ENCODE measurements at places on chromosomes 1 and 21.
A peak's percentile ranks its signal among the peaks of the same experiment; 100 is the strongest.

GRCh38 chr1:23548704-23549143 lies 10.6 kb downstream of the ID3 start:
- DNase-seq, result no peak

DNA sequence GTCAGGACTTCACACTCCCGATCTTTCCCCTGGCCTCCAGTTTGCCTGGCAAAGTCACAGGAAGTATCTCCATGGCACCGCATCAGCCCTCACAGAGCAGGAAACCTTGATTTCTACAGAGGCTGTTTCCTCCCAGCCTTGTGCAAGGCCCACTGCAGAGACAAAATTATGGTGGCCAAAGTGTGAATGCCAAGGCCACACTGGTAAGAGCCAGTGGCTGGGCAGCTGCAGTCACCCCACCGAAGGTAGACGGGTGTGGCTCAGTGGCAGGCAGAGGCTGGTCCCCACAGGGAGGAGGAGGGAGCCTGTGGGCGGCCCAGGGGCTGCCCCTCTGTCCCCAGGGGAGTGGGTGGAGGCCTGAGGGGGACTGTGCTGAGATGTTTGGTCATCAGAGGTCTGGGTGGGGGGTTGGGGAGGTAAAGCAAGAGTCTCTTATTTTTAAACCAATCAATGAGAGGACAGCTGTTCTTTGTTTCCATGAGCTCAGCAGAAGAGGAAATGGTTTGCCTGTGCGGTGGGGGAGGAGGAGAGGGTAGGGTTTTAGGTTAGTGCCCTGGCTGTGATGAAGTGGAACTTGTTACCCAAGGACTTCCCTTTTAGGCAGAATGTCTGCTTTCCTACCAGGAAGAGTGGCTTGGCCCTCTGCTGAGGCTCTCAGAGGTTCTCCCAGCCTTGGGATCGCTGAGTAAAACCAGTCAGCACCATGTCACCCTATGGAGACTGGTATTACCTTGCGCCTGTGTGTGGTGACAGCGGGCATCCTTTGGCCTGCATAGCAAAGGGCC lies 18.0 kb upstream of the BTG2 start:
- DNase-seq, result no peak

GRCh38 chr21:27647401-27647800 lies 680.5 kb upstream of the ADAMTS5 start:
- DNase-seq, result no peak

DNA sequence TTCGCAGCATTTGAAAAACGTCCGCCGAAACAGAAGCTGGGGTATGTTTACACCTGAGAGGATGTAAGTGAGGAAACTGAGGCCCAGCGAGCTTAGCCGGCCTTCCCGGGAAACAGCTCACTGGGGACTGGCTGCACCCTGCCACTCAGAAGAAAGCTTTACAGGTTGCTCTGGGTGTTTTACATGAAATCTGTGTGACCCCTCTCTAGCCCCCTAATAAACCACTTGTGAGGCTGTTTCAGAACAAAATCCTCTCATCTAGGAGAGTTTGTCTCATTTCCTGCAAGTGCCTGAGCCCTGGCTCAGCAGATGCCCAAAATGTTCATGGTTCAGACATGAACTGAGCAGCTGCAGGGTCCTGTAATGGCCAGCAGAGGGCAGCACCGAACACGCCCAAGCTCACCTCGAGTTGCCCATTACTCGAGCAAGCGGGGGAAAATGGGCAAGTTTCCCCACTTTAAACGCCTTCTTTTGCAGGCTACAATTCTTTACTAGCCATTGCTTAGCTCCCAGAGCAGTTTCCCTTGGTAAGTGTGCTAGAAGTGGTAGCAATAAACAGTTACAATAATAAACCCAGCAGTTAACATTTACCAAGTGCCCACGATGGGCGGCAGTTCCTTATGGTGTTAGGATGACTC lies 76.4 kb downstream of the FHAD1 start:
- peak; percentile 53 for DNase-seq

DNA sequence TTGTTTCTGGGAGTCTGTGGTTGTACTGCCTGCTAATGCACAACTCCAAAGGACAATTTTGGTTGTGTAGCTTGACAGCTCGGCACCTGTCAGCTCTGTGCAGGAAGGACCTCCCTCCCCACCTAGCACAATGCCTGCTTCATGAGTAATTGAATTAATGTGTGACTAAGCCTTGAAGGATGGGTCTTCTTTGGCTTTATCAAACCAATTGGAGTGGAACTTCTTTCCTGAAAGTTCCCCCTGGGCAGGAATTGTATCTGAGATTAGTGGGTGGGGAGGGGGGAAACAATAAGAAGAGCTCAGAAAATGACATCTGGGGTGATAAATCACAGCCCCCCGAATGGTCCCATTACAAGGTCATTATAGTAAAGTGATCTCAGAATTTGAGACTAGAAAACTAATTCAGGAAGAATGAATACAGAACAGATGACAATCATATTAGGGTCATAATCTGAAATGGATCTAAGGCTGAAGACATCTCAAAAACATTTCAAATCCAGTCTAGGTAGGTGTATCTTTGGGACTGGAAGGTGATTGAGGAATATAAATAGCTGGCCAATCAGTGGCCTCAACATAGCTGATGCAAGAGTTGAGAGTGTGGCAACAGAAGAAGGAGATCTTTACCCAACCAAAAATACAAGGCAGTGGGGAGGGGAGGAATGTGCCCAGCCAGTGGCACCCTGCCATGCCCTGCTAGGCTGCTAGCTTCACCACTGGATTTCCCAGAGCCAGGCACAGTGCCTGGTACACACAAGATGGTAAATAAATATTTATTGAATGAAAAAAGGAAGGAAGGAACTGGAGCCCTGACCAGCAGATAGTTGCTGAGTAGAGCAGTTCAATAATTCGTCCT lies 10.1 kb upstream of the SESN2 start:
- no peak for DNase-seq

DNA sequence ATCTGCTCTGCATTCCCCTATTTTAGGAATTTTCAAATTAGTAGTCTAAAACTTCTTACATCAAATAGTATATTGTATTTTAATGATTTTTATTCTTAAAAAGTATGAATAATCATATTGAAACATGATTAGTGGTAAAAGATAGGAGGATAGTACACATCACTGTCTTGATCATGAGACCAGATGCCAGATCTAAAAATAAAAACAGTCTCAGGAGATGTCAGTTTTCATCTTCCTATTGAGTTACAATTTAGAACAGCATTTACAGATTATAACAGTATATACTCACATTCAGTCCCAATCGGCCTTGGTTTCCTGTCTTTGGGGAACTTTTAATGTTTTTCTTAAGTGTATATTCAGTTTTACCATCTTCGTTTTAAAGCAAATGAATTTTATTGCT lies 95.9 kb downstream of the USP25 start:
- DNase-seq, result no peak

GRCh38 chr1:213327017-213327667 lies 276.1 kb downstream of the RPS6KC1 start:
- DNase-seq, result no peak

DNA sequence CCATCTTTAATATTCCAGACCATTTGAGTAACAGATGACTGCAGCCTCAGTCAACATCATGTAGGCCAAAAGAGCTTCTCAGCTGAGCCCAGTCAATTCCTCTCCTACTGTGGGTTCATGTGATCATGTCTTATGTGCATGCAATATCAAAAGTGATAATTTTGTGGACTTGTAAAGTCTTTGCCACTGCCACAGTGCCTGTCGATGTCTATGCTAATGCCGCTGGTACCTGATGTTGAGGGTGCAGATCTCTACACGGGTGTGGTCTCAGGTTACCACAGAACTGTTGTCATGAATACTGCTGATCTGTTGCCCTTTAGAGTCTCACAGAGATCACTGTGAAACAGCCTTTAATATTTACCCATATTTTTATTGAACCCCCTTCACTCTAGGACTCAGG lies 11.3 kb upstream of the C1orf141 start:
- no peak for DNase-seq

- DNase-seq, result no peak
Measured at GRCh38 chr1:7783178-7783711, 846 bp upstream of the PER3 start.

DNA sequence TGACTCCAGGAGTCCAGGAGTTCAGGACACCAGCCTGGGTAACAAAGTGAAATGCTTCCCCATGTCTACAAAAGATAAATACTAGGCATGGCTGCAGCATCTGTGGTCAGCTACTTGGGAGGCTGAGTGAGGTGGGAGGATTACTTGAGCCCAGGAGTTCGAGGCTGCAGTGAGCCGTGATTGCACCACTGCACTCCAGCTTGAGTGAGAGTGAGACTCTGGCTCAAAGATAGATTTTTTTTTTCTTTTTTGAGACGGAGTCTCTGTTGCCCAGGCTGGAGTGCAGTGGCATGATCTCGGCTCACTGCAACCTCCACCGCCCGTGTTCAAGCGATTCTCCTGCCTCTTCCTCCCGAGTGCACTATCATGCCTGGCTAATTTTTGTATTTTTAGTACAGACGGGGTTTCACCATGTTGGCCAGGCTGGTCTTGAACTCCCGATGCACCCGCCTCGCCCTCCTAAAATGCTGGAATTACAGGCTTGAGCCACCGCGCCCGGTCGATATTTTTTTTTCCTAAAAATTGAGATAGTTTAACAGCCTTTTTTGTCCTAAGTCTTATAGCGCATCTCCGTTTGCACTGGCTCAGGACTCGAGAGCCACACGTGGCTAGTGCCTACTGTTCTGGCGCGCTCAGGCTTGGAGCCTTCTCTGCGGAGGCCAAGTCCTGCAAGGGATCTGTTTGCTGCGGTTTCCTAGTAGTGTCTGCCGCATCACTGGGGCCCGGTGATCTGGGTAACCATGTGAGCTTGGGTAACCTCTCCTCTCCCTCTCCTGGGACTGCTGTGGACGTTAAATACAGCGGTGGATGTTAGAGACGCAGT lies 1.0 kb upstream of the MFN2 start:
- no peak for DNase-seq

All from stimulated activated CD8-positive, alpha-beta memory T cell treated with anti-CD3 and anti-CD28 coated beads, Interleukin-4, amount 100 ng/mL, for 1 hour (primary cell).